ENCODE measurements at places on chromosomes 1 and 21. TPM values are rescaled to one million over a fixed set of nuclear protein-coding genes. Genes with fewer than 3 reads are reported as not detected.

DNA sequence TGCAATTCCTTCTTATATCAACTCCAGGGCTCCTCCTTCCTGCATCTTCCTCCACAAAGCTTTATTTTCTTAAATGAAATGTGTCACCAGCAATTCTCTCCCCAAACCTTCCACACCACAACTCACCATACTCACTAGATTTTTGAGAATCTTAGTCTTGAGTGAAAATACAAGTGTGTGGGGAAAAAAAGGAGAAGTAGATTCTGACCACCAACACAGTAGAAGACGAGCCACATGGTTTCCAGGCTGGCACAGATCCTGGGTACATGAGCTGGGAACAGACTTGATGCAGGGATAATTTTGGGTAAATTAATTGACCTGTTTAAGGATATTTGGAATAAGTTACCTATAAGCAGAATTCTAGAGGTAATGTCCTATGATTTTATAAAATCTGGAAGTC, 72.8 kb upstream of the KCNJ15 start:
- no peak for DNase-seq

DNA sequence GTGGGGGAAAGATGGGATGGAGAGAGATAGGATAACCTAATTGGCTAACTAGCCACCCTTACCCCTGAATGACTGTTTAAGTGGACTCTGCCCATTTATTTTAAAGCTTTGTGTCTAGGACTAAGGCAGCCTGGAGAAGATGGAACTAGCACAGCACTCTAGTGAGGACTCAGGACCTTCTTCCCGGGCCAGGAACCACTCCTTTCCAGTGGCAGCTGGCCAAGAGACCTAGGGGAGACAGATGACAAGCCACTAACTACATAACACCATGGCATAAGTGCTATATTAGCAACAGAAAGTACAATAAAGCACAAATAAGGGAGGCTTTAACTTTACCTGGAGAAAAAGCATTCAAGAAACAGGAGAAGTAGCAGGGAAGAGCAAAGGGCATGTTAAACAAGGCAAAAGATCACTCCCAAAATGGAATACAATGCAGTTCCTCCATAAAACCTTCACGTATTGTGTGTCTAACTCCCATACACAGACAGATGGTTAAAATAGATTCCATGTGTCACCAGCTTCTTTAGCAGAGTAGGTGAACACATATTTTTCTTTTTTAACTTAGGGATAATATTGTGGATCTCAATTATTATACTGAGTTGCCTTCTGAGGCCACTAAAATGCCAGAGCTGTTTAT, 20.6 kb downstream of the CLCA1 start:
- DNase-seq = no peak

HES3 gene
- not detected for total RNA-seq

DNA sequence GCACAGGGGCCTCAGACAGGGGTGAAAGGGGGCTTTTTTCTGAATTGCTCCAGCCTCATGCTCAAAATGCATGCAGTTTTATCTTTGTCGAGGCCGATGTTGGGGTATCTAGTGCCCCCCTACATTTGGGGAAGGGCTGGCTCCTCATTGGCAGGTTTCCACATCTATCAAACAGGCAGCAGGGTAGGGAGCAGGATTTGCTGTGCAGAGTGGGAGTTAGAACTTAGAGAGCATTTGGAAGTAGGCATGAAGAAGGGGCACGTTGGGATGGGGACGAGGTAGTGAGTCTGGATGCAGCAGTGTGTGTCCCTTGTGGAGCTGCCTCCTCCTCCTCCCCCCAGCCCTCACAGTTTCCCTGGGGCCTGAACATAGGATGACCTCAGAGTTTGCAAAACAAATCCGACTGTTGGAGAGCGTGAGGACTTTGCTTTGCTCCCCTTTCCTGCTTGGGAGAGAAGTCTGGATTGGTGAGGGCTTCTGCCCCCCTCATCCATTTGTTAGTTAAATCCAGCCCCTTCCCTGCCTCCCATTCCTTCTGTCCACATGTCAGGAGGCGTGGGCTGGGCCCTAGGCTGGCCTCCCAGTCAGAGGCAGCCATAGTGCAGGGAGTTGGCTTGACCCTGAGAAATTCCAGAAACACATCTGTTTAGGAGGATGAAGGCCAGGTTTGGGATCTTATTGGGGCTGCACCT, 36.9 kb upstream of the GPR37L1 start:
- DNase-seq = no peak

GRCh38 chr1:171256940-171257606, 8.8 kb downstream of the FMO1 start:
- DNase-seq = no peak

DNA sequence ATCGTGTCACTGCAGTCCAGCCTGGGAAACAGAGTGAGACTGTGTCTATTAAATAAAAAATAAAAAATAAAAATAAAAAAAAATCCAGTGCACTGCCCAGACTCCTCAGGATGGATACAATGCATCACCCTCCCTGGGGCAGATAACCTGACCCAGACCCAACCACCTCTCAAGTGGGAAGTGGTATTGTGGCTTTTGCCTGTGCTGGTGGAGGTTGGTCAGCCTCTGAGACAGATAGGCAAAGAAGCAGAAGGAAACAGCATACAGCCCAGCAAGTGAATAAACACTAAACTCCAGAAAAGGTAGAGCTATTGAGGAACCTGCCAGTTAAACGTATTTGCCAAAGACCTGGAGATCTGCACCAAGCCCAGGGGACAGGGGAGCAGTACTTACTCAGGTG, 22.0 kb downstream of the HHIPL2 start:
- no peak for DNase-seq

CYYR1 gene
- 6.6 TPM for total RNA-seq

- no peak for DNase-seq
Measured at GRCh38 chr1:154758346-154758745, 111.7 kb downstream of the KCNN3 start.

DNA sequence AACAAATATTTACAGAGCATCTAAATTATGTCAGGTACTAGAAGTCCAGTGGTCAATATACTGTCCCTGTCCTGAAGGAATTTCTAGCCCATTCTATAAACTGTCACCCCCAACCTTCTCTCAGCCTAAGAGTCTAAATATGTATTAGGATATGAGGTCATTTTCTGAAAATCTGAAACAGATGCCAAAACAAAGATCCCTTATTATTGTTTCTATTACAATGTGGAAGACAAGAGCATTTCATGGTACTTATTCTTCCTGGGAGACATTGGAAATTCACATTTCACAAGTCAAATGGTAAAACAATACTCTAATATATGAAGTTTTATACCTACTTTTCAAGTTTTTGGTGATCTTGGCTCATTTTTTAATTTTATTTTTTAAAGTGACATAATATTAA, 2.6 kb downstream of the CLCA1 start:
- DNase-seq = no peak

DNA sequence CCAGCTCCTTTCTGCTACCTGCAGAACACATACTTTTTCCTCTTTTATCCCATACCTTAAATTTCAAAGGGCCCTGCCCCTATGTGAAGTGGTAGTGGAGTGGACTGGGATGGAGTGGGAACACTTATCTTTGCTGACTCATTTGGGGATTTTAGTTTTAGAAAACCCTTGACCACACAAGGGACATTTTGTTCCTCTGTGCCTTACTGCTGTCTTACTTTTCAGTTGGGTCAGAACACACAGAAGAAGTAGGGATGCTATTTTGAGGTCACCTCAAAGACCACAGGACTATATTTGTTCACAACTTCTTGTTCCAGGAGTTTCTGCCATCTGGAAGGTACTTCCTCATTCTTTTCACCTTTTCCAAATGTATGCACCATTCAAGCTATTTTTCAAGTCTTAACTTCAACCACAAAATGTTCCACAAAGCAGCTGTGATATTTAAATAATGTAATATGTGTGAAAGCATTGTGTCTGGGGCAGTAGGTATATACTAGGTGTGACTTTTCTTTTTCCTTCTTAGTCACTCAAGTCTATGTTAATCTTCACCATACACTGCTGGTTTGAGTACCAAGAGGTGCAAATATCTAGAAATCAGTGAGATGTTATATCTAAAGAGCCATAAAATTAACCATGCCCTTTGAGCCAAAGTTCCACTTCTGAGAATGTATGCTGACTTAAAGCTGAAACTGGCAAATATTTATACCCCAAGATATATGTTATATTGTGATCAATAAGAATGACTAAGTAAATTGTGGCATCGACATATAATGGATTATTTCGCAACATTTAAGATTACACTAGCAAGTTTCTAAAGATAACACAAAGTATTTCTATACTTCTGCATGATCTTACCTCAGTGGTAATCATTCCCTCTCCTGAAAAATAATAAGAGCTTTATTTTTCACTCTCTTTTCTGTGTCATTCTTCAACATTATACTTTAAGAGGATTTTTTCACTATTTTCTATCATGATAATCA, 308.5 kb downstream of the MRPL39 start:
- no peak for DNase-seq

NFIA gene
- total RNA-seq = 79.9 TPM

Data from esophagus squamous epithelium (tissue), 5 donors.